ENCODE measurements at places on chromosomes 4 and X. TPM values are rescaled to one million over a fixed set of nuclear protein-coding genes. Genes with fewer than 3 reads are reported as not detected.

The TMEM128 gene
- 44.3 TPM for total RNA-seq

The ELF4 gene
- 0.31 TPM for total RNA-seq

The ZNF157 gene
- total RNA-seq, result 4.7 TPM

The GPR50 gene
- total RNA-seq, result not detected

The FGF13 gene
- 136 TPM for total RNA-seq

The GYPB gene
- 3.4 TPM for total RNA-seq

The GYG2 gene
- total RNA-seq, result 5.9 TPM

The TKTL2 gene
- 0.47 TPM for total RNA-seq

The MOB1B gene
- 39.6 TPM for total RNA-seq

The PSAPL1 gene
- not detected for total RNA-seq

The SSX1 gene
- not detected for total RNA-seq

The HHIP gene
- total RNA-seq, result 0.31 TPM

The JCHAIN gene
- total RNA-seq, result not detected

The CFAP99 gene
- not detected for total RNA-seq

The TCEAL6 gene
- 6.7 TPM for total RNA-seq

The STK32B gene
- total RNA-seq, result 25.9 TPM

The RIPPLY1 gene
- total RNA-seq, result not detected

The IBSP gene
- not detected for total RNA-seq

The MAGEC3 gene
- 0.47 TPM for total RNA-seq

The CENPVL3 gene
- total RNA-seq, result 0.47 TPM

The MAGEA9B gene
- total RNA-seq, result not detected

The WDR45 gene
- 23.9 TPM for total RNA-seq

The XAGE1A gene
- not detected for total RNA-seq

The STPG2 gene
- 15.6 TPM for total RNA-seq

The ADH1B gene
- 0.16 TPM for total RNA-seq

The GALNTL6 gene
- 10.0 TPM for total RNA-seq

The GYPA gene
- 5.8 TPM for total RNA-seq

The DGKK gene
- 0.47 TPM for total RNA-seq

The DAPP1 gene
- 0.94 TPM for total RNA-seq

The SAGE1 gene
- total RNA-seq, result not detected

The PABPC1L2B gene
- total RNA-seq, result not detected

Measured in occipital lobe (tissue), 3 donors.